Astrocyte (in vitro differentiated cells and primary cell): ENCODE measurements at places on chromosomes 11 and 22.
A peak's percentile ranks its signal among the peaks of the same experiment; 100 is the strongest.

DNA sequence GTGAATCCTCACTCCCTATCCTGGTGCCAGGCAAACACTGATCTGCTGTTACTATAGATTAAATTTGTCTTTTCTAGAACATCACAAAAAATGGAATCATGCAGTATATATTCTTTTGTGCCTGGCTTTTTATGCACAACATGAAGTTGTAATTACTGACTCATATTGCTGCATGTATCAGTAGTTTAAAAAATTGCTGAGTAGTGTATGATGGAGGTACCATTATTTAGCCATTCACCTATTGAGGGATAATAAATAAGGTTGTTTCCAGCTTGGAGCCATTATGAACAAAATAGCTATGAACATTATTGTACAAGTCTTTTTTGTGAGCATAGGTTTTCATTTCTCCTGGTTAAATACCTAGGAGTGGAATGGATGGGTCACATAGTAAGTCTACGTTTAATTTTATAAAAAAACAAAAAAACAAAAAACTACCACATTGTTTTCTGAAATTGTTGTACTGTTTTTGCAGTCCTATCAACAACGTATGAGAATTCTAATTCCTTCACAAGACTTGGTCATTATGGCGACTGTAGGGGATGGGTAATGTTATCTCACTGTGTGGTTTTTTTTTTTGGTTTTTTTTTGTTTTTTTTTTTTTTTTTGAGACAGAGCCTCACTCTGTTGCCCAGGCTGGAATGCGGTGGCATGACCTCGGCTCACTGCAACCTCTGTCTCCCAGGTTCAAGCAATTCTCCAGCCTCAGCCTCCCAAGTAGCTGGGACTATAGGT, 111.6 kb downstream of the USP35 start:
- DNase-seq: no peak

GRCh38 chr22:30027791-30028190, 52.5 kb upstream of the HORMAD2 start:
- no peak for DNase-seq

GRCh38 chr11:117866526-117866925, 9.9 kb downstream of the FXYD6 start:
- DNase-seq: no peak

GRCh38 chr11:113474362-113475159, 637 bp downstream of the DRD2 start:
- peak; percentile 60 for DNase-seq

GRCh38 chr11:64834723-64835615, 9.5 kb downstream of the CDC42BPG start:
- DNase-seq: peak; percentile 43
